Activated B cell treated with CpG ODN at 0.5 μM for 24 hours (primary cell): ENCODE measurements at places on chromosomes 4 and X. TPM values are rescaled to one million over a fixed set of nuclear protein-coding genes. Genes with fewer than 3 reads are reported as not detected.

The WDR44 gene
- total RNA-seq = 15.3 and 18.7 TPM in 2 replicates

DNA sequence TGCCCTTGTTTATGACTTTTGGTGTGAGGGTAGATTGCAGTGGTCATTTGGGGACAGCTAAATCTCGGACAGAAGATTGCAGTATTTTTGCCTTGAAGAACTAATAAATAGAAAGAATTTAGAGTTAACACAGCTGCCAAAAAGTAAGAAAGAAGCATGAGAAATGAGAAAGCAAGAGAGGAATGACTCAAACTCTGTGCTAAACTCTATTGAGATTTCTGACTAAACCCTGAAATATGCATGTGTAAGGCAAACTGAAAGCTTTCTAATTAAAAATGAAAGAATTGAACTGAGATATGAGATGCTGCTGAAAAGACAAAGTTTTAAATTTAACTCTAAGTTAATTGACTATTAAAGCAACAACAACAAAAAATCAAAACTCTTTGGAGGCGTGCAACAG is 791.3 kb downstream of the RAB28 start:
- DNase-seq = no peak

- DNase-seq = no peak
Measured at GRCh38 chrX:2463973-2464676, 36.7 kb downstream of the DHRSX start.

The MSMO1 gene
- total RNA-seq = 74.6 and 87.9 TPM in 2 replicates

DNA sequence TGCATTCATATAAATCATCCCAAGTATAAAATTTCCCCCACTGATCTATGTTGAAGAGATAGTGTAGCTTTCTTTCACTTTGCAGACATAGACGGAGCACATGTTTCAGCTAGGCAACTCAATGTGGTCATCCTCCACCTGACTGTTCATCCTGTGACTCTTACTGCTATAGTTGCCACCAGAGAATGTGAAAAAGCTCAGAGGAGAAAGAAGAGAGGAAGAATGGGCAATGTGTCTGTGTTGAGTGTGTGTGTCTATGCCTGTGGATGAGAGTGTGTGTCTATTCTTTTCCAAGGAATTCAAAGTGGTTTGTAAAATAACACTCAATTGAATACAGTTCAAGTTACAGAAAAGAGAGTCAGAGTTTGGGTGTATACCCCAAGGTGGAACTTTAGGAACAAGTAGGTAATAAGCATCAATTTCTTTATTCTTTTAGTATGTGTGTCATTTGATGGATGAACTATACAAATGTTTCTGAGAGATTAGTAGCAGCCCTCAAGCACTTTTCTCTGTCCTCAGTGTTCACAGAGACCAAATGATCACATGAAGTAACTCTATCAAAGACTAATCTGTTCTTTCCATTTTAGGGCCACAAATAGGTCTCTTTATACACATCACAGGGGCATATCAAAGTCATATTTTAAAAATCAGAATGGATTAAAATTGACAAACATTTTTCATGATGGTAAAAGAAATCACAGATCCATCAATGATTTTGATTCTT is 2.3 kb downstream of the SNCA start:
- DNase-seq = no peak
